ENCODE measurements at places on chromosomes 12 and 14.

- DNase-seq: no peak
Observed at GRCh38 chr12:102539651-102540553, 59.5 kb upstream of the IGF1 start.

- no peak for DNase-seq
Observed at GRCh38 chr14:65770681-65771080, 358.2 kb downstream of the FUT8 start.

DNA sequence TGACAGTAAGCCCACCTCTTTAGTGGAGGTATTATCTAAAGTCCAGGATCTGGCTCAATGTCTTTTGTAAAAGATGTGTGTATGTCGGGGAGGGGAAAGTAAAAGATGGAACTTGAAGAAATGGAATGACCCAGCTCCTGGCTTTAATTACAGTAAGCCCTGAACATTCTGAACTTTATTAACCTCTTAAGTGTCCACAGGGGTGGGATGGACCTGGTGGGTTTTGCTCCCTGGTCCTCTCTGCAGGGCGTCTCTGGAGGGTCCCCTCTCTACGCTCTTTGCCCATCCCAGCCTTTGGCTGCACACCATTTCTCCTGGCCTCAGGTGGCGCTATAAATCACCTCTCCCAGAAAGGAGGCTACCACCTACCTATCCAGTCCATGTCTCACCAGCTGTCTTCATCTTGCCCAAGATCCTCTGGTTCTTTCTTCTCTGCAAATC, 3.7 kb upstream of the CISTR start:
- DNase-seq: no peak

- peak; percentile 37 for DNase-seq
Observed at GRCh38 chr12:53825246-53826081, 73.7 kb upstream of the CISTR start.

DNA sequence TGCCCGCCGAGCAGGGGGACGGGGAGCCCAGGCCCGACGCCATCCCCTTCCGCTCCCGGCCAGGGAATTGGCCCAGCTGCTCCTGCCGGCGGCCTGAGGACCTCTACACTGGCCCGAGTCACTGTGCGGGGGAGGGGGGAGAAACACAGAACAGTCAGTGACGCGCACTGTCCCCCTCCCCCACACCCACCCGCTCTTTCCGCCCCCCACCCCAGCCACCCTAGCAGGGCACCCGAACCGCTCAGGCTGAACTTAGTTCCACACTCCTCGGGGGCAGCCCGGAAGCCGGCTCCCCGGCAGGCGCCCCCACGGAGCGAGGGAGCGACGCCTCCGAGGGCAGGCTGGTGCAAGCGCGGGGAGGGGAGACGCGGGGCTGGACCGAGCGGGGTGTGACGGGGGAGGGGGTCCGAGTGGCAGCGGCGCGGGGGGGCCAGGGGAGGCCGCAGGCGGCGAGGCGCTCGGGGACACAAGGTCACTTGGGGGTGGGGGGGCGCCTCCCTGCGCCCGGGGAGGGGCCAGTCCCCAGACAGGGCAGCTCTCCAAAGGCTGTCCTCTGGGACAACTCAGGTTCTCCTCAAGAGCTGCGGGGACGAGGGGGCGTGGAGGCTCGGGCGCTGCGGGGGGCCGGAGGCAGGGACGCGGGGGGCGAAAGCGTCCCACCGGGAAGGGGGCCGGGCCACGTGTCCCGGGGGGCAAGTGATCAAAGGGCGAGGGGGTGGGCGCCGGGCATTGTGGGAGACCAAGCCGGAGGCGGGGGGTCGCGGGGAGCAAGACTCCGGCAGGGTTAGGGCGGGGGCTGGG, 648 bp downstream of the CHD4 start:
- peak; percentile 82 for DNase-seq

GRCh38 chr12:19498099-19498498, 58.8 kb downstream of the AEBP2 start:
- no peak for DNase-seq

DNA sequence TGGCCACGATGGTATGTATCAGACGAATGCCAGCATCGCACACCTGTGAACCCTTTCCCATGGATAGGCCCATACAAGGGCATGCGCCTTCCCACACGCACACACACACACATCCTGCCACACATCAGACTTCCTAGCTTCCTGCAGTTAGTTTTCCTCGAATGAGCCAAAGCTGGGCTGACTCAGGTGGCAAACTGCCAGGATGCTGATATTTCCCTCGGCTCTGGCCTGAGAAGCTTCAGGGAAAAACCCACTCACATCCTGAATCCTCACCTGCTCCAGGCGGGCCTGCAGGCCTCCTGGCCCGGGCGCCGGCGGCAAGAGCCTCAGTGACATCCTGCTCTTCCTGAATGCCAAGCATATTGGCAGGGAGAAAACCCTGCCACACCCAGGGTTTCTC, 22.4 kb downstream of the CALM1 start:
- DNase-seq: peak; percentile 67

DNA sequence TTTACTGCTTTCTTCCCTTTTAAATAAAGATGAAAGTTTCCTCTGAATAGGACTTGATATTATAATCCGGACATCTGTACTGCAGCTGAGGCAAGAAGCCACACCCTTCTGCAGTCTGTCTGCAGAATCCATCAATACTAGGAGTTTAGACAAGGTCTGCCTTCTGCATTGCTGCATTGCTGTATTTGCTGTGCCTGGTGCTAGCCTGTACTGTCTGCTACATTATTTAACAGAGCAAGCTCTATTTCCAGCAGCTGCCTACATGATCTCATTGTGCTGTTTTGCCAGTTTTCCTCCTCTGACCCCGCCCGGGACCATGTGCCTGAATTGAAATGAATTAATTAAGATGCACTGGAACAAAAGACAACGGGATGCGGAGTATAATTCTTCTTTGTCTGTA, 1.7 kb downstream of the TUBA1A start:
- no peak for DNase-seq

GRCh38 chr14:41285186-41285748, 321.4 kb upstream of the LRFN5 start:
- DNase-seq: peak; percentile 14

- DNase-seq: no peak
Observed at GRCh38 chr12:95852133-95852532, 6.6 kb upstream of the SNRPF start.

- DNase-seq: no peak
Observed at GRCh38 chr14:39267608-39268005, 33.9 kb downstream of the MIA2 start.

GRCh38 chr12:30859226-30859625, 67.3 kb upstream of the TSPAN11 start:
- no peak for DNase-seq

Data from body of pancreas (tissue), 4 donors.